Stimulated activated CD8-positive, alpha-beta memory T cell treated with anti-CD3 and anti-CD28 coated beads, Interleukin-2, amount 100 ng/mL, for 1 hour (primary cell): ENCODE measurements at places on chromosomes 1 and 21.

GRCh38 chr21:33817663-33818451 is 97.7 kb downstream of the ATP5PO start:
- no peak for DNase-seq

DNA sequence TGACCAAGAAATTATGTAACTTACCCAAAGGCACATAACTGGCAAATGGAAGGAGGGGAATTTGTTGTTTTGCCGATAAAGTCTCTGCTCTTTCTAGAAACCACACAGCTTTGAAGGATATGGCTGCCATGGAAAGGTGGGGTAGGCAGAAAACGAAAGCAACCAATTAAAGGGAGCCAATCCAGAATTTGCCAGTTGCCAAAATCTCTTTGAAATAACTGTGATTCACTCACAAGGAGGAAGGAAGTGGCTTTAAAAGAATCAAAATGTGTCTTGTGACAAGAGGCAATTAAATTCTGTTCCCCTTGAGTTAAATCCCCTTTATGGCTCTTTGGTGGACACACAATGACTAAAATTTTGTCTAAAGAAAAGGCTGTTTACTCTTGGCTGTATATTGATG is 61.2 kb upstream of the CCDC190 start:
- DNase-seq = no peak

DNA sequence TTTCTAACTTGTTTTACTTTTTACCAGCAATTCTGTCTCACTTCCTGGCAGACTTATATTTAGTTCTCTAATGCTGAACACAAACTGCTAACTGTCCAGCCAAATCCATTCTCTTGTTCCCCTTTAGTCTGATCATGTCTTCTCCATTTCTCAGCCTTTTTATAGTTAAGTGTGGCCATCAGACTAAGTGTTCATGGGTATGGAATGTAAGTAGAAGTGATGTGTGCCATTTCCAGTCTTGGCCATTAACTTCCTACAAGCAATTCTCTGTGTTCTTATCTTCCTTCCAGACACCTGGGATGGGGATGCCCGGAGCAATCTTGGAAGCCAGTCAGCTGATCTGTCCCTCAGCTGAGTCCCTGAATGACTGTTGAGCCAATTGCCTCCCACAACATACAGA is 165.8 kb downstream of the ST6GALNAC3 start:
- DNase-seq = no peak

DNA sequence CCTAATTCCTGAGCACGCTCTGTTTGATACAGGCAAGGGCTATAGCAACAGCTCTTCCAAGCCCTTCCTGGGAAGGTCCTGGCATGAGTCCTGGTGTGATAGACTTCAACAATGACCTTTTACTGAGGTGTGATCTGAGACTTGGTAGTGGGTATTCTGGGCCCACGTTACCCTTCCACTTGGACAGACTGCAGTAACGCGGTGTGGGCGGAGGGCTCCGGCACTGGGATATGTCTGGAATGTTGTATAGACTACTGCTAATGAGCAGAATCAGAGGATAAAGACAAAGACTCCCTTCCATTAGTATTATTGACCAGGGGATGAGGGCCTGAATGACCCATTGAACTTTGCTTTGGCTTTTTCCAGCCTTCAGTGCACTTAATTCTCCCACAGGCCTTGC is 262.3 kb downstream of the RWDD3 start:
- DNase-seq = no peak

GRCh38 chr1:12591267-12591938 is 26.6 kb downstream of the DHRS3 start:
- DNase-seq = no peak

DNA sequence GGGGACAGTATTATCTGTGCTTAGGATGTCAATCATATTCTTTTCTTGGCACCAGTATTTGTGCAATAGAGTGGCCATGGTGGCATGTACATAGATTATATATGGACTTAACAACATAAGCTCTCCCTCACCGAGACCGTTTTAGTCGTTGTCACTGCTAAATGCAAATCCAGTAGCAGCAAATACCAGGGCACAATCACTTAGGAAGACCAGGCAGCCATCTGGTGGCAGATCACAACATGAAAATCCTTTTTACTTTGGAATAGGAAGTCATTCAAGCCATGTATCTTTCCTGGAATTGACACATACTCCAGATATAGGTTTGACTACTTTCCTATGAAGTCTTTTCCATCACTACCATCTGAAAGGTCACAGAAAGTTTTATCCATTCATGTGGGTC is 53.2 kb upstream of the C1orf87 start:
- no peak for DNase-seq

DNA sequence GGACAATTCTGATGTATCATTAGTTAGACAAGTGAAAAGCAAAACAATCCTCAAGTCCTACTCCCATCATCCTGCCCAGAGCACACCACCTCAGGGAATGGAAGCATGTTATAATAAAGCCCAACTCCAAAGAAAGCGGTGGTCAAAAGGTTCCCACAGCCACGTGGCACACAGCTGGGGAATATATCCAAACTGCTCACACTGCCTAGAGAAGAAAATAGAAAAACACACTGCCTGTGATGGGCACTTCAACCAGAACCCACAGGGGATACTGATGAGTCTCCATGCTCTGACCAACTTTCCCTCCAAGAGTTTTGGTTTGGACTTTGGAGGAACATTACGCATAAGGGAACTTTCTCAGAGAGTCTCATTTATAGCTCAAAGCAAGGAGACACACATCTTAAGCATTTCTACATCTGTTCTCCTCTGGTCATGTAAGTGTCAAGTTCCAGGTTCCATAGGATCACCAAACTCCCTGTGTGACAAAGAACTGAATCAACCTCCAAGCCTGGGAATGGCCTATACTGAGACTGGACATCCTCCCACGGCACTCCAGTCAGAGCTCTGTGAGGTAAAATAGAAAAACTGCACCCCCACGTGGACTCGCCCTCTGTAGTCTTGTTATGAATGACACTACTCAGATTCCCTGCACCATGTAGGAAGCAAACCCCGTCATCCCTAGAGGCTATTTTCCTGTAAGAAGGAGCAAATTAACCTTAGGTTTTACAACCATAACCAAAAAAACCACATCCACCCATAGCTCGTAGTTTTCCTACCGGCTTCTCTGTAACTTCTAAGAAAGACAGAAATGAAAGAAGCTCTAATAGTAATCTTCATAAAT is 12.2 kb downstream of the DSTYK start:
- DNase-seq = no peak

DNA sequence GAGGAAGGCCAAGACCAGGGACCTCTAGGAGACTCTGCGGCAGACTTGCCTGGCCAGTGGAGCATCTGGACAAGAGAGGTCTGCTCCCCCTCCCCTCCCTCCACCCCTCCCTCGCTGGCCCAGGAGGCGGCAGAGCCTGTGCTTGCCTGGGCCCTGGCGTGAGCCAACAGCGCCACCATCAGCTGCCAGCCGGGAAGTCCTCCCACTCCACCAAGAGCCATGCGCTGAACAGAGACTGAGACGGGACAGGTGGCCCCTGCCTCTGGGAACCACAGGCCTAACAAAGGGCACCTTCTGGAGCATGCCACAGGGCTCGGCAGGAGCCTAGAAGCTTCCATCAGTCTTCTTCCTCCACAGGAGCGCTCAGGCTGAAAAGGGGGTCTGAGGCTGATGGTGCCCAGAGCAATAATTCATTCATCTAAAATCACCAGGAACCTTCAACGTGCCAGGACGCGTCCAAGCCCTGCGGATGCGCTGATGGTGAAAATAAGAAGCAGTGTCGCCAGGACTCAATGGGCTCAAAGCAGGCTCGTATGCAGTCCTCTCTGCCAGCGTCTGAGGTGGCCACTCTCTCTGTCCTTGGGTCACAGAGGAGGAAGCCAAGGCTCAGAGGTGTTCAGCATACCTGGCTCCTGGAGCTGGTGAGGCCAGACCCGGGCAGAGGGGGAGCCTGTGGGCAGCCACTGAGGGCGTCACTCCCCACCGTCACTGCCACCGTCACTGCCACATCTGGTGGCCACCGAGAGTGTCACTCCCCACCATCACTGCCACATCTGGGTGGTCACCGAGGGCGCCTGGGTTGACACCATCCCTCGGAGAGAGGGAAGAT is 161.2 kb downstream of the NPHP4 start:
- DNase-seq = no peak
